ENCODE measurements at places on chromosomes 5 and 9.

DNA sequence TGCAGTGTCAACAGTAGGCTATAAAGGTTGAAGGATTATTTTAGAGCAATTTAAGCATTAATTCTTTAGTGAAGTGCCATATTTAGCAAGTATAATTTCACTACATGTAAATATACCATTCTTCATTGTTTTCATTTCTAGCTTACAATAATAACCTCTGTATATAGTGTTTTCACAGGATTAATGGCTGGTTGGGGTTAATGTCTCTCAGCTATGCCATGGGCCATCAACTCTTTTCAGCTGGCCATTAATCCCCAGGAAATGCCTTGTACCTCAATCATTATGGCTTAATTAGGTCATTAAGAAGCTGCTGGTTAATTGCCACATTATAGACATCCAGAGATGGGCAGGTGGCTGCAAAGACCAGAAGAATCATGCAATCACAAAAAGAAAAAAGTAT is 715.1 kb downstream of the MAT2B start:
- DNase-seq = no peak

DNA sequence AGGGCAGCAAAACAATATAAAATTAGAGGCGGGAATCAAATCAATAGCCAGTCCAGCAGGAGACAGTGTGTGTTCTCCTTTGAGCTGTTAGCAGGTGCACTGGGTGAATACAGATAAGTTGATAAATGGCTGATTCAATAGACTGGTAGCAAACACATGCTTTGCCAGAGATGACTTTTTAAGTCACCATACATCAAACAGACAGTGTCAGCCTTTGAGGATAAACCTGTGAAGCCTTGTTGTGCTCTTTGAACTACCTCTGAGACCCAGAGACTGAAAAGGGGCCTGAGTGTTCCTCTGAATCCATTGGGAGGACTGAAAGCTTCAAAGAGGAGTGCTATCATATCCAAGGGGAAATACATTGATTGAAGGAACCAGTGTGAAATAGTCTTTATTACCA is 301.9 kb downstream of the RASEF start:
- DNase-seq = no peak

DNA sequence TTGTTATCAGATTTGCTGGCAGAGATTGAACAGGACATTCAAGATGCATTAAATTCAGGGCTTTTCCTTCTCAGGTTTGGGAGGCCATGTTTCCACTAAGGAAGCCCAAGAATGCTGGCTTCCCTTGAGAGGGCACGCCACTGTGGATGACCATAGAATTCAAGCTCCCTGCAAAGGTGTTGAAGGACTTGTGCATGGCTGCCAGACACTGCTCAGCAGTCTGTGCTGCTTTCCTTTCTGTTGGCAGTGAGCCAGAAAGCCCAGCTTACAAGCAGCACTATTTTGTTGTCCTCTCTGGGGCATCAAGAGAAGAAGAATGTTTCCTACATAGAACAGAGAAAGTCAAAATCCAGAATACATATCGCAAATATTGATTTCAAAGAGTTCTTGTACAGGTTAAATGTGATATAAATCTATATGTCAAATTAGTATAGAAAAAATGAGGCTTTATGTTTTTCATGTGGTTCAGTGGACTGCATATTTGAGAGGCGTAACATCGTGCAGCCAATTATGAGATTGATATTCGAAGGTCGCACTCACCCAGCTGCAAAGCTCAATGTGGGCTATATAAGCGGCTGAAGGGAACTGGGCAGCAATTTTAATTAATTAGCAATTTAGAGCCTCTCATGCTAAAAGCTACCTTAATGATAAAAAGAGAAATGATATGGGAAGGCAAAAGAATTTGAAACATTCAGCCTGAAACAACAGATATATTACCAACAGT is 103.1 kb upstream of the ISL1 start:
- no peak for DNase-seq

- no peak for DNase-seq
Measured at GRCh38 chr5:140145818-140146522, 20.2 kb downstream of the IGIP start.

DNA sequence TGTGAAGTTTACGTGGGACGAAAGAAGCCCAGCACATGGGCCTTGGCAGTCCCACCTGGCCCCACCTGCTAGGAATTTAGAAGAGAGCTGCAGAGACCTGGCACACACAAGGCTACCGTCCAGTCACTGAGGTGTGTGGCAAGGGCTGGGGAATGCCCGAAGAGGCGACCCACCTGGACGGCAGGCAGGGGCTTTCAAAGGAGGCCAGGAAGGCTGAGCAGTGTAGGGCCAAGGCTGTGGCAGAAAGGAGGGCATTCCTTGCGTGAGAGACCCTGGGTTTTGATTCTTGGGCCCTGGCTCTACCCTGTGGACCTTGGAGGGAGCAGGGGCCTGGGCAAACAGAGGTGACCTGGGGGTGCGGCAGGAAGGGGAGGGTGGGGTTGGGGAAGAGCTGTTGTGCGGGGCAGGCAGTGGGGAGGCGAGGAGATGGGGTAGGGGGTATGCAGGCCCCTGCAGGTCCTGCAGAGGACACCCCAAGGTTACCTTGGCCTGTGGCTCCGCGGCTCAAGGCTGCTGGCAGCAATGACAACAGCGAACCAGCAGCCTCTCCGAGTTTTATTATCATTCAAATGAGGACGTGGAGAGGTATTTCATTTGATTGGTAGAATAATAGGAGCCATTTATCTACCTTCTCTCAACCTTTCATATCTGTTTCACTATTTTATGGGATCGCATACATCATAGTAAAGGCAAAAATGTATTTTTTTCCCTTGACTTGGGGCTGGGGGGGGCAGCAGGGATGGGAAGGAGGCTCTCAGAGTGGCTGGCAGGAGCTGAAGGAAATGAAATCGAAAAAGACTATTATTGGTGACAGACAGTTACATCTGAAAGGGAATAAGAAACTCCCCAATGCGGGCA is 24.8 kb downstream of the TSPAN17 start:
- DNase-seq = no peak

DNA sequence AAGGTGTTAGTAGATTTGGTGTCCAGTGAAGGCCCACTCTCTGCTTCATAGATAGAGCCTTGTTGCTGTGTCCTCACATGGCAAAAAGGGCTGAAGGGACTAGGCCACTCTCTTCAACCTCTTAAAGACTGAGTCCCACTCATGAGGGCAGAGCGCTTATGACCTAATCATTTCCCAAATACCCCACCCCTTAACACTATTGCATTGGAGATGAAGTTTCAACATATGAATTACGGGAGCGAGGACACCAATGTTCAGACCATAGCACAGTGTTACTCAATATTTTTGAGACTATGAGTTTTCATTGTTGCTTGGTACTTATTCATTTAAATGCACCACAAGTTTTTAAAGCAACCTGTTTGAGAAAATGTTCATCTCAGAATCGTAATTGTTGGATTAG is 8.8 kb upstream of the OTULINL start:
- no peak for DNase-seq

GRCh38 chr9:129068990-129069861 is 11.7 kb upstream of the DOLPP1 start:
- DNase-seq = no peak

DNA sequence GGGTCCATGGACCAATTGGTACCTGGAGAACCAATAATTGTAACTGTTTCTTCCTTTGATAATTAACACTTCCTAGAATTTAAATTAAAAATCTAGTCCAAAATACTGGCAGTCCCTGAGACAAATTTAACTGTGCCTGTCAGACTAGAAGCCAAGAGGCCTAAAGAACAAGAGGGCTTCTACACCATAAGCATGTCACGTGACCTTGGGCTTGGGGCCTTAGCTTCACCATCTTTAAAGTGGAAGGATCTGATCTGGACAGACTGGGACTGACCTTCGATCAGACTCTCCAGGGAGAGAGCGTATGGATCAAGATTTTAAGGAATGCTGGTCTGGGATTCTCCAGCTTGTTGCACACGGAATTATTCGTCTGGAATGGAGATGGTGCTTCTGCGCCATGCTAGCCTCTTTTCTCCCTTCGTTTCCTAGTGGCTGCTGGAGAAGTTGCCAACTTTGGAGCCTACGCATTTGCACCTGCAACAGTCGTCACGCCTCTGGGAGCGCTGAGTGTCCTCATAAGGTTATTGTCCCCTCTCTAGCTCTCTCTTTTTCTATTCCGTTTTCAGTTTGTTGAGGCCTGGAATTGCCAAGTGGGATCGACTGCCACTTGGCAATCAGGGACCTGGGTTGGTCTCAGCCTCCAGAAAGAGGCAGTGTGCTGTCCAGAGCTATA is 8.4 kb downstream of the NIPAL4 start:
- no peak for DNase-seq

DNA sequence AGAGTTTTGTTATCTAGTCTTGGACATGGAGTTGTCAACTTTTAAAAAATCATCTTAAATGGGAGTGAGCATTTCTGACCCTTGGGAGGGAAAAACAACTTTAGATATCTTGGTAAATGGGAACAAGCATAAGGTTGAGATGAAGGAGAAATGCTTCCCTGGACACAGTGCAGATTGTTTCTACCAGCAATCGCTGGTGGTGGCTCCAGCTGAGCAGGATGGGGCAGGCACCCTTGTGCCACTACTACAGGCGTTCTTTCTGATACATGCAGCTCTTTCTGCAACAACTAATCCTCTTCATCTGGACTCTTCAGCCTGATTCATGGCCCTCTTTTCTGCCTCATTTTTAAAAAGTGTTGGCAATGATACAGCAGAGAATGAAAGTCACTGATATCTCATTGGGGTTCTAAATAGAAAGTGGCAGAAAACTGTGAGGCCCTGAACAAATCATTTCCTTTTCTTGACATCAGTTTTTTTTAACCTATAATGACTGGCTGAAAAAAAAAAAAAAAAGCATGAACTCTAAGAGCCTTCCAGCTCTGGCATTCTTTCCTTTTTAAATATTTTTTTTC is 409.4 kb upstream of the PTGER4 start:
- DNase-seq = no peak

GRCh38 chr9:104863180-104863883 is 64.6 kb downstream of the ABCA1 start:
- DNase-seq = peak; percentile 31

DNA sequence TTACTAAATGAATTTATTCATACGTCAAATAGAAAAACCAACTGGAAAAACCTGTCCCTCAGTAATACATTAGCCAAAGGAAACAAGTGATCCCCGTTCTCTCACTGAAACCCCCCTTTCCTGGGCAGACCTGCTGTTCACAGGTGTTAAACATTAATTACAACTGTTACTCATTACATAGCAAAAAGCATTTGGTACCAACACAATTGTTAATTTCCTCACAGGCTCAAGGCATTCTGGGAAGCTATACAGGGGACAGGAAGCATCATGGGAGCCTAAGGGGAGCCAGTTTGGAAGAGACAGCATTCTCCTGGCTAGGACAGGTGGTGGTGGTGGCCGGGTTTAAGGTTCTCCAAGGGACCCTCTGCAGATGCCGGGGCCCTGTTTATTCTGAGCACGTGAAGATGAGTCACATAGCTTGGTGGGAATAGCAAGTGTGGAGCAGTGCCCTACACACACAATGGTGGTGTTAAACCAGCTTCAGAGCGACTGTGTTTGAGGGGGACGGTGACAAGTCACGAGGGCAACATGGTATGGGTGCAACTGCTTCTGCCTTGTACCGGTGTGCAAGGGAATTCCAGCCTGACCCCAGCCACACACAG is 62.6 kb upstream of the SLC25A51 start:
- DNase-seq = no peak

GRCh38 chr5:94749042-94749441 is 130.6 kb downstream of the SLF1 start:
- no peak for DNase-seq

DNA sequence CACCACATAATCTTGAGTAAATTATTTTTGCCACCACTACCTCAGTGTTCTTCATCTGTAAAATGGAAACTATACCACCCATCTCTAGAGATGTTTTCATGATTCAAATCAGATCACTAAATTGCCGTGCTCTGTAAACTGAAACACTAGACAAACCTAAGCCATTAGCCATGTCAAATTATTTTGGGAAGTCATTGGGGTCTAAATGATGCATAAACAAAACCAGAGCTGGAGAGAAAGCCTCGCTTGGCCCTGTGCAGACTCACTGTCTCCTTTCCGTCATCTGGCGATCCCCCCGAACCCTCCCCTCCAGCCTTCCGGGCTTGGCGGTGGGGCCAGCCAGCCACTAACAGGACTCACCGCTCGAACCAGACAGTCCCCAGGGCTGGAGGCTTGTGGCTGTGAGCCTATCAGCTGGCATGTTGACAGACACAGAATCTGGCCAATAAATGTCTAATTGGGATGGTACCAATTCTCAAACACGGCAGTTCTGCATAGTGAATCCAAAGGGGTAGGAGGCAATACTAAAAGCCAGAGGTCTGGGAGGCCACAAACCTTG is 256.5 kb downstream of the SEC61B start:
- DNase-seq = no peak

GRCh38 chr5:176693477-176693851 is 46.2 kb downstream of the TSPAN17 start:
- no peak for DNase-seq

GRCh38 chr5:25568989-25569625 is 924.3 kb upstream of the CDH10 start:
- DNase-seq = no peak

GRCh38 chr5:53318303-53318702 is 162.1 kb upstream of the FST start:
- DNase-seq = no peak

DNA sequence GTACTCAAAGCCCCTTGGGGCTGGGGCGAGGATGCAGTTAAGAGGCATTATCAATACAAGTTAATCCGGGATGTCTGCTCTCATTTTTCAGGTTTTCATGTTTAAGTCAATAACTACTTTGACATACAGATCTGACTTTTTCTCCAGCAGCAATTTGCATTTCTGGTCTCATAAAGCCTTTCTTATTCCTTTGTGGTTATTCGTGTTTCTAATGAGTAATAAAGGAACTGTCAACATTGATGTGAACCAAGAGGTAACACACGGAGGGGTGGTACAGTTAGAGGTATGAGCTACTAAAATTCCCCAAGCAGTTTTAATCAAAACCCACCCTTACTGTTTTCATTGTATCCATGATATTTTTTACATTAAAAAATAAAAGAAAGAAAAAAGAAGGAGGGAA is 138.0 kb upstream of the NFIB start:
- DNase-seq = peak; percentile 84

GRCh38 chr5:97635553-97635952 is 452.5 kb upstream of the RIOK2 start:
- DNase-seq = no peak

- DNase-seq = no peak
Measured at GRCh38 chr5:135193213-135194125, 159.4 kb upstream of the PITX1 start.

- no peak for DNase-seq
Measured at GRCh38 chr5:32539981-32540845, 45.1 kb upstream of the SUB1 start.

Measured in NCI-H446 (cell line).